Thoracic aorta (tissue), 2 donors: ENCODE measurements at places on chromosomes 16 and 17. TPM values are rescaled to one million over a fixed set of nuclear protein-coding genes. Genes with fewer than 3 reads are reported as not detected.

Gene CCDC47
- total RNA-seq = 40.2 TPM

Gene EVPLL
- not detected for total RNA-seq

Gene EXOC3L1
- total RNA-seq = 1.5 TPM

Gene MYCBPAP
- total RNA-seq = 0.56 TPM

Gene SLC16A6
- 0.41 TPM for total RNA-seq

Gene ROGDI
- 23.7 TPM for total RNA-seq

Gene CCL16
- not detected for total RNA-seq

Gene APOBR
- 1.1 TPM for total RNA-seq

Gene CRHR1
- not detected for total RNA-seq
